ENCODE measurements at places on chromosomes 12 and 14.

DNA sequence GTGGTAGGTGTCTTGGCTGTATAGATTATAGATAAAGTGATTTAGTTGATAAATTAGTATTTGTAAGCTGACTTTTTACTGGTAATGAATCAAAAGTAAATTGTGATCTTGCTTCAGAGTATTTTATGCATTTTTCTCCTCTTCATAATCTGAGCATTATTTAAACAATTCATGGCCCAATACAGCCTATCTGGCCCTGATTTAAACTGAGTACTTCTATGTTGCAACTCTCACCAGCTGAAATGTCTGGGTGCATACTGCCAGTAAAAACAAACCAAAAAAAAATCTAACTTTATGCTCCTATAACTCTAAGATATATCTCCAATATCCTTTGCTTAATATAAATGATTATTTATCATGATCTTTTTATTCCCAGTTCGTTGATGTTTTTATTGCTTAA is 86.6 kb downstream of the MIA2 start:
- no peak for DNase-seq

GRCh38 chr14:34665785-34666435 is 36.0 kb upstream of the SNX6 start:
- no peak for DNase-seq

GRCh38 chr12:19915392-19916195 is 452.7 kb upstream of the PDE3A start:
- DNase-seq: no peak

GRCh38 chr14:36950812-36951211 is 221.6 kb downstream of the SLC25A21 start:
- no peak for DNase-seq

GRCh38 chr14:32453857-32454810 is 125.0 kb downstream of the AKAP6 start:
- DNase-seq: no peak

DNA sequence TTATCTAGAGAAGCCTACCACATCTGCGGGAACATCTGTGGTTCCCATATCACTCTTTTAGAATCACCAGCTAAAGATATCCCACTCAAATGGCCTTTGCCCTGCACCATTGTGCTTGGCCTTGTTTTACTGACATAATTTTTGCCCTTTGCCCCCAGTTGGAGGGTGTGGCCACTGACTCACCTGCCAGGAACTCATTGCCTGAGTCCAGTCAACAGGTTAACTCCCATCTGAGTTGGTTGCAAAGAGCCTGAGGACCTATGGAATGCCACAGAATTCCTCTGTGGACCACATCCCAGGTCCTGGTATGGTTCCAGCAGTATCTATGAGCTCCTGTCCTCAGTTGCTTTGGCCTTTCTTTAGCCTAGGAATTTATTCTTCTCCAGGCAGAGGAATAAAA is 55.7 kb upstream of the PTGR2 start:
- DNase-seq: no peak

GRCh38 chr14:68027276-68027675 is 207.7 kb downstream of the RAD51B start:
- DNase-seq: no peak

GRCh38 chr14:100526632-100527031 is 60.6 kb downstream of the BEGAIN start:
- DNase-seq: peak; percentile 16

DNA sequence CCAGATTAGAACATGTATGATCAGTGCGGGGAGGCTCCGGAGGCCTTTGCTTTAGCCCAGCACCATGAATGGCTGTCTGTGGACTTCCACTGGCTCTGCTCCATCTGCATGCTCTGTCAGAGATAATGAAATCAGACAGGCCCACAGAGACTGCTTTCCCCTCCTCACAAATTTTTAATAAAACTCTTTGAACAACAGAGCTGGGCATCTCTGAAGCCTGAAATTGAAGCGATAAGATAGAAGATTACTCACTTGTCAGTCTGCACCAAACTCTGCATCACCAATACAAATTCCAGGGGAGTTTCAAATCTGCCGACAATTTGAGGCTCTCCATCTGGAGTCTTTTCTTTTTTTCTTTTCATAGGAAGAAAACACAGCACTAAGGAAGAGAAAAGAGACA is 110.0 kb downstream of the DYRK2 start:
- no peak for DNase-seq

DNA sequence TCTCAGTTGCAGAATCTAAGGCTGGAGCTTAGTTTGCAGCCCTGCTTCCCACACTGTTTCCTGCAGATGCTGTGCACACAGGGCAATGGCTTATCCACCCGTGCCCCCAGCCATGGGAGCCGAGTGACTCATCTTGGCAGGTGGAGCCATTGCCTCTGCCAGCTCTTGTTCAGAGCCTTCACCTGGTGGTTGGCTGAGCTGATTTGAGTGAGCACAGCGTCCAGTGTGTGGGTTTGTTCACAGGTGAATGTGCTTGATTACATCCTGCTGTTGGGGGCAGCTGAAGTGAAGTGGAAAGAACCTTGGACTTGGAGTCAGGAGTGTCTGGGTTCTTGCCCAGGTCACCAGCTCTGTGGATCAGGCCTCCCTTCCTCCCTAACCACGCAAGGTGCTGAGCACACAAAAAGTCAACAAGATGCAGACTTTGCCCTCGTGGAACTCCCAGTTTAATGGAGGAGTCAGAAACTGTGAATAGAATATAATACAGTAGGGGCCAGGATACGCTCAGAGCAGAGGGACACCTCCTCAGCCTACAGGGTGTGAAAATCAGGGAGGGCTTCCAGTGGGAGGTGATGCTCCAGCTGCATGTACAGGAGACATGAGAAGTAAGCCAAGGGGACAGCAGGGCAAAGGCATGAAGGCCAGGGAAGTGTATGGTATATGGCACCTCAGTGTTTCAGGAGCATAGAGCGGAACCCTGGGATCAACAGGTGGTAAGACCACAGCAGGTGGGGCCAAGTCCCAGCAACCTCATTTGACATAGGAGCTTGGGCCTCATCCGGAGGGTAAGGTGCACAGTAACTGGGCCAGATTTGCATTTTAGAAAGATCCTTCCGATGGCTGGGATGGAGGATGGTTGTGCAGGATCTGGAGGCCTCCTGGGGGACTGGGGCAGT is 22.8 kb downstream of the JDP2 start:
- no peak for DNase-seq

- DNase-seq: no peak
Observed at GRCh38 chr12:53710091-53710490, 17.2 kb downstream of the CALCOCO1 start.

GRCh38 chr12:104459368-104459909 is 2.7 kb downstream of the CHST11 start:
- no peak for DNase-seq

- DNase-seq: no peak
Observed at GRCh38 chr14:35405304-35405996, 901 bp upstream of the NFKBIA start.

DNA sequence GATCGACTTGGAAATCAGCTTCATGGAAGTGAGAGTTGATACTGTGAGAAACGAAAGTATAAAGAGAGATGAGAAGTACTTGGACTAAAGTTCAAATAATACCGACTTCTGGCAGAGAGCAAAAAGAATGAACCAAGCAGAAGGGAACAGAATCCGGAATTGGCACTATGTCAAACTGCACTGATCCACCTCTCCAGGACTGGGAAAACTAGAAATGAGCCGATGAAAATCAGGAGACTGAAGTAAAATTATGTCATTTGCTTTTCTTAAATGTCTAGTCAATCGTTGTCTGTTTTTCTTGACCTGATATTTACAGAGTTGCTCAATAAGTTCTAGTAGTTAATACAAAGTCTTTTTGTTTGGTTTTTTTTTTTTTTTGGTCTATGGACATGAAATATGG is 163.0 kb upstream of the FOXG1 start:
- no peak for DNase-seq

GRCh38 chr14:100544506-100545141 is 42.6 kb downstream of the BEGAIN start:
- DNase-seq: no peak

- no peak for DNase-seq
Observed at GRCh38 chr14:96578619-96579018, 76.4 kb downstream of the PAPOLA start.

- no peak for DNase-seq
Observed at GRCh38 chr14:33444136-33444535, 505.5 kb downstream of the NPAS3 start.

DNA sequence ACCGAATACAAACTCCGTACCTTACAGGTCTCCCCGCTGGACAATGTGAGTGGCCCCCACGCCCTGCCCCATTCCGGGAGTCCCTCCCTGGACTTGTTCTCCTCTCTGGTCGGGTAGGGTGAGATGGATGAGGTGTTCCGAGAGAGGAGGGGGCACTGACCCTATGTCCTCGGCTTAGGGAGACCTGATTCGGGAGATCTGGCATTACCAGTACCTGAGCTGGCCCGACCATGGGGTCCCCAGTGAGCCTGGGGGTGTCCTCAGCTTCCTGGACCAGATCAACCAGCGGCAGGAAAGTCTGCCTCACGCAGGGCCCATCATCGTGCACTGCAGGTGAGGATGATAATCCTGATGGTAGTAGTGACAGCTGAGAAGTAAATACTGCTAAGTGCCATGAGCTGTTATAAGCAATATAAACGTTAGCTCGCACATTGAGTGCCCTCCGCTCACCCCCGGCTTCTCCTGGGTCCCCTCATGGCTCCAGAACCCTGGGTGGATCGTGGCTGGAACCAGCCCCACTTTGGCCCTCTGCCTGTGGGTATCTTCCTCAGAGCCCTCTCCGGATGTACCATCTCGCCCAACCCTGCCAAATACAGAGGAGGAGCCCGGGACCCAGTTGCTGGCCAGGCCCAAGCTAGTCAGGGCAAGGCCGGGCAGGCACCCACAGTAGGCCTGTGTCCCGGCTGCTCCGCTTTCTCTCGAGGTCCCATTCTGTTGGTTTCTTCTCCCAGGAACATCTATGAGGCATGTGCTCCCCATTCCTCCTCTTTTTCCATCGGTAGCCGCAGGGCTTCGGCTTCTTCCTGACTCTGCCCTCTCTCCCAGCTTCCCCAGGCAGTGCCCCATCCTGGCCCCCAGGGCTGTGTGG is 6.8 kb downstream of the PTPN6 start:
- DNase-seq: no peak

DNA sequence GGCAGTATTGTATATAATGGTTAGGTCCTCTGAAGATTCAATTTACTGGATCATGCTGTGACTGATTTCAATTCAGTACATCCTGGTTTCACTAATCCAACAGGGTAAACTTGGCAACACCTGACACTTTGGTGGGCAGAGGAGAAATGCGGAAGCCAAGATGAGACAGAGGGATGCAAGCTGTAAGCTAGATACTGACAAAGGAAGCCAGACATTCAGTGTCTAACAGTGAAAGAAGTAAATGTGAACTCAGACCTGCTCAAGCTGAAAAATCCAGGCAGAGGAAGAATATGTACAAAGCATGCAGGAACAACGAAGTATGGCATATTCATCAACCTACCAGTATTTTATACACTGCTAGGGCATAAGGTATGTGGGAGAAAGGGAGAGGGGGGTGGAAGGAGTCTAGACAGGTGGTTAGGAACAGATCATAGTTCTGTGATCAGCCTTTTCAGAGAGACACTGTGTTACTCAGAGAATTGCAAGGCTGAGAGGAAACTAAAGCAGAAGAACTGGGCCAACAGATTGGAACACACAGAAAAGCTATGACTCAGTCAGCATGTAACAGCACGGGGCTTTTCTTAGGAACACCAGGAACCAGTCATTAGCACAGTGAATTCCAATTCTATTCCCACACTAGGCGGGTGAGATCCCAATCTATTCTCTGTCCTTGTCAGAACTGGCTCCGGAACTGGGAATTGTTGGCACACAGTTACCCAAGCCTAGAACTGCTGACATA is 40.3 kb downstream of the NELL2 start:
- no peak for DNase-seq

DNA sequence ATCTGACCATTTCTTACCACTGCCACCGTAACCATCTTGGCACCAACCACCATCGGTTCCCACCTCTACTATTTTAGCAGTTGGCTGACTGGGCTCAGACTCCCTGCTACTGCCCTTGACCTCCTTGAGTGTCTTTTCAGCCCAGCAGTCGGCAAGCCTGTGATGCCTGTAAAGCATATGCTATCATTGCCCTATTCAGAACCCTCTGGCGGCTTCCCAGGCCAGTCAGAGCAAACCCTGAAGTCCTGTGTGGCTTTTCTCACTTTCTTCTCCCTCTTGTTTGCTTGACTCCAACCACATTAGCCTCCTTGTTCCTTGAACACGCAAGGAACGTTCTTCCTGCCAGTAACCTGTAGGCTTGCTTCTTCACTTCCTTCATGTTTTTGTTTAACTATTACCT is 6.2 kb downstream of the IRAK3 start:
- no peak for DNase-seq

- no peak for DNase-seq
Observed at GRCh38 chr14:102215576-102216250, 76.0 kb downstream of the WDR20 start.

DNA sequence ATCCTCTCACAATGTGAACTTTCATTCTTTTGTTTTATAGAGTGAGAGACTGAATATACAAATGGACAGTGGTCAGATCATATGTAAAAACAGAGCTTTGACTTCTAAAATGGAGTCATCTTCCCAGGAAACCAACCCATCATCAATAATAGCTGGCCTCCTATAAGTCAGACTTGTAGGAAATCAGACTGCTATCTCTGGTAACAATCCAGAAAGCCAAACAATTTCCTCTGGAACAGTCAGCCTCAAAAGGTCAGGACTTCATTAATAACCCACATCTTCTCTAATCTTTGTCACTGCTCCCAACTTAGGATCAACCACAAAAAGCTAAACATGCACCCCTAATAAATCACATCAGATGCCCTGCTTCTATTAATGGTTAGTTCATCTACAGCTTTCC is 227.9 kb upstream of the G2E3 start:
- no peak for DNase-seq

DNA sequence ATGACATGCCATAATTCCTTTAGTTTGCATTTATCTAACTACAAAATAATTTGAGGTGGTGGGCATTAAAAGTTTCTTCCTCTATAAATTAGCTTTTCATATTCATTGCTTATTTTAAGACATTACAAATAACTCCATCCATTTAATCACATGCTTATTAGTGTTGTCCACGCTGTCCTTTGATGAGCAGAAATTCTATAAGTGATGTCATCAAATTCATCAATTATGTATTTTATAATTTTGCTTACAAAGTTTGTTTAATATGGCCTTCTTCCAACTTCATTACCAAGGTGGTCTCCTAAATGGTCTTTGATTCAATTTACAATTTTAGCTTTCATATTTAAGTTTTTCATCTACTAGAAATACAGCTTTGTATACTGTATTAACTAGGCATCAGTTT is 173.5 kb downstream of the PRKD1 start:
- DNase-seq: no peak

GRCh38 chr14:77265561-77266335 is 5.3 kb downstream of the NGB start:
- no peak for DNase-seq

DNA sequence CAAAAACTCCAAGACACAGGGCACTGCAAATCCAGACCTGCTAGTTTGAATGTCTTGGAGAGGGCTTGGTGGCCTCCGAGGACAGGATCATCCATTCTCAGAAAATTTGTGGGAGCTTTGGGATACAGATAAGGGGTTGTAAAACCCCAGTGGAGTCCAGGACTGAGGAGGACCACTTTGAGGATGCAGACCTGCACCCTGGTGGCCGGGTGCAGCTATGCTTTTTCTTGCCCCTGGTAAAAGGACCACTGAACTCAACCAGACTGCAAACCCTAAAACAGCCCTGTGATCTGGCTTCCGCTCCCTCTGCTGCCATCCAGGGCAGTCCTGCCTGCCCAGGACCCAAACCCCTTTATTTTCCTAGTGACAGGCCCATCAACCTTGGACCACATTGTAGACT is 169.5 kb upstream of the DAAM1 start:
- DNase-seq: no peak

Data from GM20000 (cell line).